Hepatic stellate cell (primary cell): ENCODE measurements at places on chromosomes 1 and 21.

DNA sequence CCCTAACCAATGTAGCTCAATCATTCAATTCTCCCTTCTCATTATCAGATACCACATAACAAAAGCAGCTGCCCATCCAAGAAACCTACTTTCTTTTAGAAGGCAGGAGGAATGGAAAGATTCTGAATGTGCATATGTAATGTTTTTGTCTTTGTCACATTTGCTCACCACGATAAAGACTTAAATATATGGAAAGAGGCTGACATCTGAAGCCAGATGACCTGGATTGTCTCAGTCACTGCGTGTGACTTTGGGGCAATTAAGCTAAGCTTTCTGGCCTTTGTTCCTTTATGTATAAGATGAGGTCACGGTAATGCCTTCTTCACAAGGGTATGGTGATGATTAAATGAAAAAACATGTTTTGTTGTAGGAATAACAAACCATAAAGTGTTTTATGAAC, 42.6 kb downstream of the LRRC52 start:
- DNase-seq: no peak

- DNase-seq: no peak
Measured at GRCh38 chr21:27257908-27258556, 291.1 kb upstream of the ADAMTS5 start.

DNA sequence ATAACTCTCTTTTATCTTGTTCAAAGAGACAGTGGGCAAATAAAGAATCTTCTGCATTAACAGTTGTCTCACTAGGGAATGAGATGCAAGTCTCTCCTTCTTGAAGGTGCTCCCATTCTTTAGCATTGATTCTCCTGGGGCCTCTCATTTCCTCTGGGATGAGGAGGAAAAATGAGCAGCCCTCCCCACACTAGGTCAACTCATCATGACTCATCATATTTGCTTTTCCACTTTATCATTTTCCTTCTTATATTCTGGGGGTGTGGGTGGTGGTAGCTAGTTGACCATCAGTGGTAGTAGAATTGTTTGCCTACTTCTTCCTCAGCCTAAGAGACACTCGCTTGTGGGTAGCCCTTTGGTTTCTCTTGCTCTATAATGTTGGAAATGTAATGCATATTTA, 182.0 kb upstream of the C1orf87 start:
- no peak for DNase-seq

DNA sequence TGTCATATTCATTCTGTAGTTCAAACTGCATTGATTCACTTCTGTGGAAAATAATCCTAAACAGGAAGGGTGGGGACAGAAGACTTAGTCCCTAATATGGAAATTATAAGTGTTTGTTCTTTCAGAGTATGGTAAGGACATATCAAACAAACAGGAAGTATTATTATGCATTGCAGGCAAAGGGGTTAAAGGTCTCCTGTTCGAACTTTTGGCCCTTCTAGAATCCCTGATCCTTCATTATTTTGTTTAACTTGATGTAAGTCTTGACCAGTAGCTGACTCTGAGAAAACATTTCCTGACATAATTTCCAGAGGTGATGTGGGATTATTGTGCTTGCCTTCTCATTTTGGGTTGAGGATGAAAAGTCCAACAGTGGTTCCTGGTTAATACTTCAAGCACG, 215.4 kb upstream of the ADGRL2 start:
- no peak for DNase-seq

DNA sequence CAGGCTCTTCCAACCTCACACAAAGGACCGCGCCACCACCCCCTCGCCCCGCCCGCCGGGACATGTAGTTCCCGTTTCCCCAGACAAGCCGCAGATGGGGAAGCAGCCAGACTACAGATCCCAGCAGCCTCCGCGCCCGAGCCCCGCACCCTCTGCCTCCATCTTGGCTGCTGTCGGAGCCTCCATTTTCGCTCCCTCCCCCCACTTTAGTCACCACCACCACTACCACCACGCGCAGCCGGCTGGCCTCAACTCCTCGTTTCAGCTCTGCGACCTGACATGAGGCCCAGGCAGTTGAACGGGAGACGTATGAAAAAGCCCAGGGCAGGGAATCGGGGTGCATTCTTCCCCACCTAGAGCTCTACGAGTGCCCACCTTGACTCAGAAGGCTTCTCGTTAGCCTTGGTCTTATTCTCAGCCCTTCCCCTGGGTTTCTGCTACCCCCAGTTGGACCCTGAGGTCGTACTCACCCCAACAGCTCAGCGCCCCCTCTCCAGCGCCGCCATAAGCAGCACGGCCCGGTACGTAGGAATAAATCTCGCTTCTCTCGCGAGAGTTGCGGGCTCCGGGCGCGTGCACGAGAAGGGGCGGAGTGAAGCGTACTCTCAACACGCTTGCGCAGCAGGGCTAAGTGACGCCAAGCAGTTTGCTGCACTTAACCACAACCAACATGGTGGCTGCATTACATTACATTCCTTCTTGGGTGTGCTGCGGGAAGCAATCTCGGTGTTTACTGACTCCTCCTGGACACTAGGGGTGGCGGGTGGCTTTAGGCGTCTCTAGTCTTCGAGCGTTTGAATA, at the start of gene CSDE1:
Gene CSDE1, minus strand, starts transcription at position 530 of the 801 bp plus-strand sequence. CDS start 18,094 bp downstream, outside the sequence.
- peak; percentile 86 for DNase-seq

- DNase-seq: peak; percentile 63
Measured at GRCh38 chr21:36917471-36918158, 48.9 kb downstream of the HLCS start.

DNA sequence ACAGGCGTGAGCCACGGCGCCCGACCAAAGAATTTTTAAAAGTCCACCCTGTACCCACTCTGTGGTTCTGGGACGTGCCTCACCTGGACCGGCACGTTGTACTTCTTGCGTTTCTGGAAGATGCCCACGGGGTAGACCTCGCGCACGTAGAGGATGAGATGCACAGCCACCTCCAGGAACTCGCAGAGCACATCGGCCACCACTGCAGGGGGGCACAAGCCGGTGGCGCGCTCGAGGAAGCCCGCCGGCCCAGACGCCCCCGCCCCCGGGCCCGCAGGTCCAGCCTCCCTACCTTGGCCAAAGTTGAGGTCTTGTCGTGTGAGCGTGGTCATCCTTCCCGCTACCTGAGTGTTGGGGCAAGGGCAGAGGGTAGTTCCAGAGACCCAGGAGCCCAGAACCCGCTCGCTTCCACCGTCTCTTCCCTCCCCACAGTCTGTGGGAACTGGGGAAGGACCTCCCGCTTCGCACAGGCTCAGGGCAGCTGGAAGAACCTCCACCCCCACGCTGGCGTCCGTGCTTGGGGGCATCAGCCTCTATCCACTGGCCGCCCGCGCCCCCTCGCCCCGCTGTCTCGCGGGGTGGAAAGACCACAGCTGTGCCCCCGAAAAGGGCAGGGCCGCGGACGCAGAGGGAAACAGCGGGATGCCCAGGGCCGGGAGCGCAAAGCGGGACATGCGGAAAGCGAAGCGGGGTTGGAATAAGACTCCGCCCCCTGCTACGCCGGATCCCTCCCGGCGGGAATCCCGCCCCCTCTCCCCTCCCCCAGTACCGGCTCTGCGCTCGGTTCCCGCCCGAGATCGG, 478 bp downstream of the MAD2L2 start:
- DNase-seq: no peak
